NCI-H2081 (cell line): ENCODE measurements at places on chromosomes 3 and 15.

- no peak for DNase-seq
Observed at GRCh38 chr15:79102595-79102994, 12.0 kb upstream of the RASGRF1 start.

DNA sequence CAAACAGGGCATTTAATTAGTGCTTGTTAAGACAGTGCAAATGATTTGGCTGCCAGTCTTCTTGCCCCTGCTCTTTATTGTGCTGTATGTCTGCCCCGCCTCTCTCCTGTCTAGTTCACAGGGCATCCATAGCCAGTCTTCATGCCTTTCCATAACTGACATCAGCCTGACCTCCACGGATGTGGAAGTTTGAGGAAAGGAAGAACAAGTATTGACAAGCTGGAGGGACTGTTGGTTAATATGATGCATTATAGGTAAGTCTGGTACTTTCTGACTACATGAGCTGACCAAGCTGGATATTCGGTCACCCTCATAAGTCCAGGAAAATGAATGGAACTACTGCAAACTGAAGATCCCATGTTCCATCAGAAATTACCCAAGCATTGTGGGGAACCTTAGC is 325.9 kb downstream of the TIGIT start:
- DNase-seq: no peak

GRCh38 chr3:171953301-171954022 is 85.9 kb upstream of the FNDC3B start:
- DNase-seq: no peak

DNA sequence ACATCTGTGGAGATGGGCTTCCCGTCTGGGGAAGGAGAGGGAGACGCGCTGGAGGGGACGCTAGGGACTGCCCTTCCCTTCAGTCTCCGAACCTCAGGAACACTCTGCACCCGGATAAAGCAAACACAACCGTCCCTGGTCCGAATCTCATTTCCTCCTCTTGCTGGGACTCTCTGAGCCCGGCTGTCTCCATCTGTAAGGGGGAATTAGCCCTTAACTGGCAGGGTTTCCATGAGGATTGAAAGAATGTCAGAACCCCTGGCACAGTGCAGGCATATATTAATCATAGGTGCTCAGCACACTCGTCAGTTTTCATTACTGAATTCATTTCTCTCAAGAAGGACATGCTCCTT is 19.1 kb upstream of the IGDCC3 start:
- no peak for DNase-seq

DNA sequence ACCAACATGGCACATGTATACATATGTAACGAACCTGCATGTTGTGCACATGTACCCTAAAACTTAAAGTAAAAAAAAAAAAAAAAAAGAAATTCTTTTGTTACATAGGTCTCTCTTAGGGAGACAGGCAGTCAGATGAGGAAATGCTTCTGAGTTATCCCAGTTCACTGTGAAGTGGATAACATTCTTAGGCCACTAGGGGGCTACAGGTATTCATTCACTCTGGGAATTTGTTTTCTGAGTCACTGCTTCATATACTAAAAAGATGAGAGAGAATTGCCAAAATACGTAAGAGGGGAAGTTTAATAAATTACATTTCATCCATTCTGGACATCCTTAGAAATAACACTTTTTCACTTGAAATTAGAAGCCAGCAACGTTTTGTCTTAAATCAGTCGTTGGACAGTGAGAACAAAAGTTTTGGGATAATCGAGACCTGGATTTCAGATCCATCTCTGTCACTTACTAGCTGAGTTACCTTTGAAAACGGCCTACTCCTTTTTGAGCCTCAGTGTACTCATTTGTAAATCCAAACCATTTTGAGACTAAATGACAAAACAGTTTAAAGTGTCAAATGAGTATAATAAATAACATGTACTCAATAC is 738.4 kb upstream of the ALCAM start:
- DNase-seq: peak; percentile 57

DNA sequence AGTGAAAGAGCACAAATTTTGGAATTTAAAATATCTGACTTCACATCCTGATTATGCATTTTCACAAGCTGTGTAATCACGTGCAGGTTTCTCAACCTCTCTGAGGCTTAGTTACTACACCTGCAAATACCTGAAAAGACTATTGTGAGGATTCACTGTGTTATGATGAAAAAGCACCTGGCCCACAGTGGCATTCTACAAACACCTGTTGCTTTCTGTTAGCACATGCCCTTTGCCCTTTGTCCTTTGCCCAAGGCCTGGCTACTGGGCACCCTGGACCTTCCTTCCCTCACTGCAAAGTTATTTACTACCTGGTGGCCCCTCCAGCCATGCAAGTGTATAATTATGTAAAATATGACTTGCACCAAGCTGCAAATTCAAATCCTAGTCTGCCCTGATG is 227.5 kb downstream of the CADPS start:
- no peak for DNase-seq

- peak; percentile 71 for DNase-seq
Observed at GRCh38 chr15:23877502-23878412, 190.7 kb upstream of the NDN start.

- DNase-seq: peak; percentile 14
Observed at GRCh38 chr3:146817704-146818103, 212.6 kb upstream of the PLSCR5 start.

DNA sequence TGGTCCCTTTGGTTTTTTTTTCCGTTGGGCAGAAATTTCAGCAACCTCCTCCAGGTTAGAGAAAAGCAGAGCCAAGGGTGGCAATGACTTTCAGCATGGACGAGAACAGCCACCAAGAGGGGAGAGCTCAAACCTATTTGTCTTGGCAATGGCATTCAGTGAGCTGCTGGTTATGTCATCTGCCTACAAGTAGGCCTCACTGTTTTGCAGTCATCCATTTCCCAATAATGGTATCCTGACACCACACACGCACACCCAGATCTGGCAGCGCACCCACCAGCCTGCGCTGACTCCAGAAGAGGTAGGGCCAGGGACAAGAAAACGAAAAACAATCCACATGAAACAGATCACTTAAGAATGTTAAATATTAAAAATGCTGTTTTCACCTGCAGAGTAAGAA is 92.3 kb downstream of the MAGI1 start:
- DNase-seq: peak; percentile 50

DNA sequence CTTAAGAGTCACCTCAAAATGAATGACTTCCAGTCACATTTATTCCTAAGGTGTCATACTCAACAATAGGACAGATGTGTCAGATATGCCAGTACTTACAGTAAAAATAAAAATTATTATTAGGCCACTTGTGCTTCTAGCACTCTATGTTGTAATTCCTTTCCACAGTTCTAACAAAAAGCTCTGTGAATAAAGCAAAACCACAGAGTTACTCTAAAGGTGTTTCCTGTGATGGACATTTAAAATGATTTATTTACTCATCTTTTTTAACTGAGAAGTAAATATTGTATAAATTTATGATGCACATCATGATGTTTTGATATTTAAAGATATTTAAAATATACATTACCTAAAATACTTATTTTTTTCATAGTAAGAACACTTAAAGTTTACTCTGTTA is 13.9 kb upstream of the GOLGA8B start:
- DNase-seq: no peak

- no peak for DNase-seq
Observed at GRCh38 chr3:11593318-11594034, 50.2 kb downstream of the VGLL4 start.

GRCh38 chr3:191982481-191982880 is 521.5 kb downstream of the PYDC2 start:
- no peak for DNase-seq

DNA sequence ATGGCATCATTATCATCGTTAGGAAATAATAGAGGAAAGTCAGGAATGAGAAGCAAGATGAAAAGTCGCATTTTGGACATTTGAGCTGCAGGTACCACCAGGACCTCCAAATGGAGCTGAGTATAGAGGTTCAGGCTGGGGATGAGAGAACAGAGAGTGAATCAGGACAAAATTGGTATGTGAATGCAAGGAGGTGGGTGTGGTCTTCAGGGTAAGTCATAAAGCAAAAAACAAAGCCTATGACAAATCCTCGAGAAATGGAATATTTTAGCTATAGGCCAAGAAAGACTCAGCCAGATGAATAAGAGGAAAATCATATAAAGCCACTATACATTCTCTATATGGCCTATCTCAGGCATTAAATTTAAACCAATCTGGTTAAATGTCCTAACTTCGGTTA is 841.3 kb downstream of the ROBO1 start:
- no peak for DNase-seq

- DNase-seq: no peak
Observed at GRCh38 chr3:151709847-151710246, 23.9 kb upstream of the AADACL2 start.

GRCh38 chr3:186901135-186901734 is 29.1 kb upstream of the ST6GAL1 start:
- DNase-seq: no peak

- DNase-seq: no peak
Observed at GRCh38 chr3:48118322-48118721, 69.9 kb downstream of the CDC25A start.

DNA sequence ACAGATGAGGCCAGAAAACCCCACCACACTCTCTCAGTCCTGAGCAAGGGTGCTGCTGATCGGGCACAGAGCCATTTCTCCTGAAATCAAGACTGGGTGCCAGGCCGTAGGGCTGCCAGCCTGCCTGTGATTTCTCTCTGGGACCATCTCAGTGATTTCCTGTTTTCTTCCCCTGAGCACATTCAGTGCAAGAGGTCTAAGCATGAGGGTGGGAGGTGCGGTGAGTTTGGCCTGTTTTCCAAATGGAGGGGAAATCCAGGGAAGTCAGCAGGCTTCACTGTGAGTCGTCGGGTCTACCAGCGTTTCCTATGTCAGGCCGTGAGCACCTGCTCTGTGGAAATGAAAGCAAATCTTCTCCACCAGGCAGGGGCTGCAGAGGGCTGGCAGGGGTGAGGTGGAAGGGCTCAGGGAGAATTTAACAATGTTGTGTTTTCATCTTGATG is 82.3 kb downstream of the ST6GAL1 start:
- no peak for DNase-seq

GRCh38 chr15:59017449-59017848 is 30.0 kb downstream of the RNF111 start:
- no peak for DNase-seq

- DNase-seq: peak; percentile 32
Observed at GRCh38 chr3:139935866-139936817, 1.2 kb downstream of the CLSTN2 start.

- no peak for DNase-seq
Observed at GRCh38 chr3:46664971-46665762, 28.3 kb downstream of the ALS2CL start.

- DNase-seq: no peak
Observed at GRCh38 chr3:156558389-156558788, 3.5 kb upstream of the SSR3 start.

GRCh38 chr15:61890106-61890505 is 170.1 kb downstream of the VPS13C start:
- DNase-seq: peak; percentile 27

DNA sequence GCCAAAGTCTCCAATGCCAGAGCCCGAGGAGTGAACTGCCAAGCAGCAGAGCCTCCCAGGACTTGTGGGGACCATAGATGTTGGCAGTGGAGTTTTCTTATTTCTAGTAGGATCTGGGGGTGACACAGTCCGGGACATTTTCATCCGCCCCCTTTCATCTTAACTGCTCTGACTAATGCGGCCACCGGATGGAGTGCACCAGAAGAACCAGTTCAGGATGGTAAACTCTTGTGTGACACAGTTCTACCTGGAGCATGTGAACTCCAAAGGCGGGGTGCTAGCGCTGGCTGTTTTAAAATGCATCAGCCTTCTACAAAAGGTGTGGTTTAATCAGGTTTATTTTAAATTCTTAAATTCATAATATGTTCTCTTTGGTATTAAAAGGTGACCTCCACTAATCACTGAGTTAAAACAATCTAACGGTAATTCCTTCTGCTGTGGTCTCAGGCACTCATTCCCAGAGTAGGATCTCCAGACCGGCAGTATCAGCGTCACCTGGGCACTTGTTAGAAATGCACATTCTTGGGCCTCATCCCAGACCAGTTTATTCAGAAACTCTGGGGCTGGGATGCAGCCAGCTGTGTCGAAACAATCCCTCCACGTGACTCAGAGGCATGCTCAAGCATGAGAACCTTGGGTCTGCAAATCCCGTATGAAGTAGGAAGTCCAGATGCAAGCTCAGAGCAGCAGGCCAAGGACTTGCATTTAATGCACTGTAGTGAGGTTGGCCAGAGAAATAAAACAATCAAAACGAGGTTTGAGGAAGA is 105.5 kb downstream of the GABRB3 start:
- no peak for DNase-seq

GRCh38 chr15:68875377-68876116 is 54.8 kb upstream of the SPESP1 start:
- DNase-seq: peak; percentile 91

GRCh38 chr3:188052169-188053035 is 101.6 kb upstream of the LPP start:
- DNase-seq: peak; percentile 12

GRCh38 chr15:32718227-32718820 is 520 bp downstream of the GREM1 start:
- no peak for DNase-seq

DNA sequence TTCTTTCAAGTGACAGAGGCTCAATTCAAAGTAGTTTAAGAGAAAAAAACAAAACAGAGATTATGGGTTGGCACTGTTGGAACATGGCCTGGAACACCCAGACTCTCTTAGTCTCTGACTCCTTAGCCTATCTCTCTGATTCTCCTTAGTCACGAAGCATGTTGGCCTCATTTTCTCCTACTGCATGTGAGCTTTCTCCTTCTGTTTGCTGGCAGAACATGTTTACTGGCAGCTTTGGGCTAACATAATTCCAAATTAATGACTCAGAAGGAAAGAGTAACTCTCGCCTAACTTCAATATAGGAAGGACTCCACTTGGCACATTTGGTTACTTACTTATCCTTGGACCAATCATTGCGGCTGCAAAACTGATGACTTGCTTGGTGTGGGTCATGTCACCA is 21.7 kb upstream of the CCDC39 start:
- DNase-seq: no peak

- DNase-seq: no peak
Observed at GRCh38 chr3:143103652-143104051, 15.9 kb upstream of the CHST2 start.

- DNase-seq: no peak
Observed at GRCh38 chr3:151034303-151034702, 51.2 kb upstream of the MED12L start.

- DNase-seq: no peak
Observed at GRCh38 chr3:15331606-15332404, 581 bp downstream of the SH3BP5 start.

- no peak for DNase-seq
Observed at GRCh38 chr15:65366122-65366892, 11.5 kb downstream of the IGDCC3 start.

- peak; percentile 53 for DNase-seq
Observed at GRCh38 chr3:150410311-150411105, 2.4 kb downstream of the TSC22D2 start.

- no peak for DNase-seq
Observed at GRCh38 chr3:174444391-174444790, 414.7 kb upstream of the NAALADL2 start.
